ENCODE measurements at places on chromosomes 4 and X. TPM values are rescaled to one million over a fixed set of nuclear protein-coding genes. Genes with fewer than 3 reads are reported as not detected.

DNA sequence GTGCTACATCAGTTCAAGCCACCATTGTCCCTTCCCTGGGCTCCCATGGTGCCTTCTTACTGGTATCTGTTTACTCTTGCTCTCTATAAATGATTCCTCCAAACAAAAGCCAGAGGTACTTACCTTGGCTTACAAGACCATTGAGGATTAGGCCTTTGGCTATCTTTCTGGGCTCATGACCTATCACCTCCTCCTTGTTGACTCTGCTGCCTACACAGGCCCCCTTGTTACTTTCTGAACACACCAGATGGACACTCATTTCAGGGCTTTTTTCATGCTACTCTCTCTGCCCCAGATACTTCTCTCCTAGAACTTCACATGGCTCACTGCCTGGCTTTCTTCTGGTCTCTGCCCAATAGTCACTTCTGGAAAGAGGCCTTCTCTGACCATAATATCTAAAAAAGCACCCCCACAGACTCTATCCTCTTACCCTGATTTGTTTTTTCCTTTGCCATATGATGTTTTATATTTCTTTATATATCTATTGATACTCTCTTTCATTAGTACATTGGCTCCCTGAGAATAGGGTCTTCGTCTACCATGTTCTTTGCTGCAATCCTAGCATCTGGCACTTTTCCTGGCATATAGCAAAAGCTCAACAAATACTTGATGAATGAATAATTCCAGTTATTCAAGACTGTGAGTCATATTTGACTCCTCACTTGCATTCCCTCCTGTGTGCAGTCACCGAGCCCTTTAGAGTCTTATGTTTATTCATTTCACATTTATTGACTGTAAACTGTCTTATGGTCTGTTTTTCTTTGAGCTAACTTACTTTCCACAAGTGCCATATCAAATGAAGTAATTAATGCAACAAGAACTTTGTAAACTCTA is 27.1 kb upstream of the TAPT1 start:
- H3K36me3 ChIP-seq = no peaks in the 10 kb centered on the region
- H3K27me3 ChIP-seq = no peaks in the 10 kb centered on the region
- DNase-seq = no peak
- no peaks in the 10 kb centered on the region for H3K4me1 ChIP-seq

The CT83 gene
- not detected for total RNA-seq

GRCh38 chr4:132101526-132101925 is 1047.6 kb upstream of the PCDH10 start:
- H3K4me1 ChIP-seq = no peaks in the 10 kb centered on the region
- no peaks in the 10 kb centered on the region for H3K27me3 ChIP-seq
- no peaks in the 10 kb centered on the region for H3K36me3 ChIP-seq
- no peak overlapping the region for H3K27ac ChIP-seq

GRCh38 chr4:67581208-67581857 is 22.8 kb downstream of the STAP1 start:
- no peaks in the 10 kb centered on the region for H3K27me3 ChIP-seq
- H3K27ac ChIP-seq = no peak overlapping the region
- H3K4me1 ChIP-seq = no peaks in the 10 kb centered on the region

The S100G gene
- not detected for total RNA-seq

The NLGN3 gene
- 1.1 TPM for total RNA-seq

GRCh38 chr4:117224256-117224655 is 138.9 kb upstream of the TRAM1L1 start:
- H3K27ac ChIP-seq = no peak overlapping the region
- no peaks in the 10 kb centered on the region for H3K36me3 ChIP-seq
- H3K27me3 ChIP-seq = no peaks in the 10 kb centered on the region

GRCh38 chrX:45001048-45001447 is 128.1 kb downstream of the KDM6A start:
- H3K36me3 ChIP-seq = no peaks in the 10 kb centered on the region
- no peak for DNase-seq

The POU3F4 gene
- total RNA-seq = not detected

GRCh38 chr4:20764366-20764992 is 64.2 kb downstream of the PACRGL start:
- no peak for DNase-seq
- no peaks in the 10 kb centered on the region for H3K4me1 ChIP-seq
- no peaks in the 10 kb centered on the region for H3K36me3 ChIP-seq
- no peak overlapping the region for H3K27ac ChIP-seq
- no peaks in the 10 kb centered on the region for H3K27me3 ChIP-seq
- no peak overlapping the region for H3K4me3 ChIP-seq

GRCh38 chrX:119647089-119647488 is 40.9 kb upstream of the NKRF start:
- no peak for DNase-seq
- H3K4me3 ChIP-seq = no peak overlapping the region
- H3K36me3 ChIP-seq = no peaks in the 10 kb centered on the region

DNA sequence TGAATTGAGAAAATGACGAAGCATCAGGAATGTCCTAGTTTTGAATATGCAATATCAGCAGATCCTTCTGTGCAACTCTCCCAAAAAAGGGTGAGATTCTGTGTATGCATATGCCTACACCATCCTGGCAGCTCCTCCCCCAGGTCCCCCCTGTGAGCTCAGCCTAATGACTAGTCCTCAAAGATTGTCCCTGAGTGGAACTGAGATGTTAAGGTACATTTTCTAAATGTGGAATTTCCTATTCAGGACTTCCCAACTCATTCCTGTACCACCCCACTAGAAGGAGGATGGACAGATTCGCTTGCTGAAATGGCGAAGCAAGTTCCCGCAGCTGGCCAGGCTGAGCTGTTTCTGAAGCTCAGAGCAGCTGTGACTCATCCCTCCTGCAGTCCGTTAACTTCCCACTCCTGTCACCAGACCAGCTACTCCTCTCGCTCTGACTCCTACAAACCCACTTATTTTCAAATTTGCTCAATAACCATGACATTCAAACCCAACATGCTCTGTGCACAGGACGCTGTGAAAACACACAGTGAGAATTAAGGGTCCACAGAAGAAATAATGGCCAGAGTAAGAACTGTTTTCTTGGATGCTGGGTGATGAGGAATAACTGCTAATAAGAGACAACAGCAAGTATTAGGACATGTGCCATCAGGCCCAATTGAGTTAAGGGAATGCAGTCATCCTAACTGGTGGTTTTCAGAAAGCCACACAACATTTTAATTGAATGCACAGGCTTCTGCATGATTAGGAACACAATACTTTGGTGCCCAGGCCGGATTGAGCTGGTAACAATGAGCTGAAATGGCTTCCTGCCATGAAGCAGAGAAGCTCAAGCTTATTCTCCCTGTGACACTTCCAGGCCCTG is 40.0 kb upstream of the IRF2 start:
- no peaks in the 10 kb centered on the region for H3K4me1 ChIP-seq
- H3K27me3 ChIP-seq = no peaks in the 10 kb centered on the region

The RPGR gene
- 31.3 TPM for total RNA-seq
